HT-29 (cell line): ENCODE measurements at places on chromosomes 2 and 18. TPM values are rescaled to one million over a fixed set of nuclear protein-coding genes. Genes with fewer than 3 reads are reported as not detected.
A peak's percentile ranks its signal among the peaks of the same experiment; 100 is the strongest.

DNA sequence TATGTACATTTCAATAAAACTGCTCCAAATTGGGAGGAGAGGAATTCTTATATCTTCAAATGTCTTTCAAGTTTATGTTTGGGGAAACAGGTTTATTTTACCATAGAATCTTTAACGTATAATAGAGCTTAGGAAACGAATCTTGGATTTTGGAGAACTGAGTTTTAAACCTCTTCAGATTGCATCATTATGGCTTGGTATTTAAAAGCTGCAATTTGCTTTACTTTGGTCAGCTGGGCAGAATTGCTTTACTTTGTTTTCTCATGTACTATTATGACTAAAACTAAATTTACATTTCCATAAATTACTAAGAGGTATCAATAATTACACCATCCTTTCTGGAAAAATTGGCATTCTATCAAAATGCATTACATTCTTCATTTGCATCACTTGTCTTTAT, 54.6 kb downstream of the BAZ2B start:
- DNase-seq = no peak

Gene ASAP2
- total RNA-seq = 27.0 and 34.8 TPM in 2 replicates

- DNase-seq = no peak
Measured at GRCh38 chr18:4403836-4404235, 51.3 kb downstream of the DLGAP1 start.

DNA sequence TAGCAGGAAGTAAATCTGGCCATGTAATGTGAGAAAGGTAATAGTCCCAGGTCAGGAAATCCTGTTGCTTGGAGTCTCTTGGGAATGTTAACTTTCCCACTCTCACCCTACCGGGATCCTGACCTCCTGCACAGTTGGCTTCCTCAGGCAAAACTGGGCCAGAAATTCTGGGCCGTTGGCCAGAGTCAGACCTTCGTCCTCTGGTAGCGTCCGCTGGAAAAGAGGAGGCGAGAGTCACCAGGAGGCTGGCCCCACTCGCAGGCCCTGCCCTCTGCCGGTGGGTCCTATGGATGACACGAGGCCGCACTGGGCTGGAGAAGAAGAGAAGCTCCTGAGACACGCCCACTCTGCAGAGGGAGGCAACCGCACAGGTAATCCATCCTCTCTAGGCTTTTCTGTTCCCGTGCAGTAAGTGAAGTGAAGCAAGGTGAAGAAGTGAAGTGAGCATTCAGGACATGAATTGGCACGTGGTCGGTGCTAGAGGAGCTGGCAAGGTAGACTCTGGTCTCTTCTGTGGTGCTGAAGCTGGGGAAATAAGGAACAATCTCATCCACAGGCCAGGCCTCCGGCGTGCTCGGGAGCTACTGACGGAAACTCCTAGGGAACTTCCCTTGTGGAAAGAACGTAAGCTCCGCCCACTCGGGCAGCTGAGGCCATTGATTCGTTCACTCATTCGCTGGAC, 182.7 kb upstream of the GLI2 start:
- peak; percentile 93 for DNase-seq

Gene KCNS3
- total RNA-seq = 0.05 TPM in 1 of 2 replicates, not detected in the other

Gene FAM117B
- 6.5 and 9.9 TPM in 2 replicates for total RNA-seq

Gene GPC1
- 9.9 and 12.3 TPM in 2 replicates for total RNA-seq

Gene MEP1B
- not detected in 2 replicates for total RNA-seq

GRCh38 chr2:205545971-205546816, 136.1 kb upstream of the NRP2 start:
- no peak for DNase-seq

Gene SULT1C2
- total RNA-seq = not detected in 2 replicates

Gene SP110
- 10.0 and 11.9 TPM in 2 replicates for total RNA-seq

DNA sequence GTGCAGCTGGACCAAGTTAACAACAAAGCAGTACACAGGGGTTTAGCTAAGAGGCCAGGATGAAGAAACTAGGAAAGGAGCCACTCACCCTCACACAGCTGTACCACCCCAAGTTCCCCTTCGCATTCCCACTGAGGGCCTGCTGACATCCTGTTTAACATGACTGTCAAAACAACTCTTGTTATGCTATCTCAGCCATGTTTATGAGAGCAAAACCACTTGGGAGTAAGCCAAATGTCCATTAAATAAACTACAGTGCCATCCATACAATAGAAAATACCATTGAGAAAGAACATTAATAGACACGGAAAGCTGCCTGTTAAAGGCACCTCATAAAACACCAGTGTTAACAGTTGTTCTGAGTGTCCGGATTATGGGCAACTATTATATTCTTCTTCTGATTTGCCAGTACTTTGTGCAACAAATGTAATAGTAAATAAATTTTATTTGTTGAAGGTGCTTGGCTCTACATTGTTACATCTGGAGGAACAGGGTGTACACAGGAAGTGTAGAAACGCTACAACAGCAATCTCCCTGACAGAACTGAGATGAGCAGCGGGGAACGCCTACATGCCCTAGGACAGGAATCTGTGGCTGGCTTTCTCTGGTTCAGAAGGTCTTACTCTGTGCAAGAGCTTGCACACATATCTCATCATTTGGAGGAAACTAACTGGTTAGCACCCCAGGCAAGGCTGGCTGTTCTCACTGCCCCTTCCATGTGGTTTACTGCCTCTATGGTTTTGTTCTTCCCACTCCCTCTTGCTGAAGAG, 85.6 kb downstream of the EHD3 start:
- DNase-seq = no peak

- peak; percentile 89 for DNase-seq
Measured at GRCh38 chr2:118003396-118003824, 10.5 kb downstream of the CCDC93 start.

- DNase-seq = no peak
Measured at GRCh38 chr18:48787203-48788151, 163.3 kb downstream of the SMAD7 start.

- no peak for DNase-seq
Measured at GRCh38 chr2:32136097-32136496, 29.6 kb upstream of the SLC30A6 start.

Gene FAM228A
- total RNA-seq = not detected in 2 replicates

DNA sequence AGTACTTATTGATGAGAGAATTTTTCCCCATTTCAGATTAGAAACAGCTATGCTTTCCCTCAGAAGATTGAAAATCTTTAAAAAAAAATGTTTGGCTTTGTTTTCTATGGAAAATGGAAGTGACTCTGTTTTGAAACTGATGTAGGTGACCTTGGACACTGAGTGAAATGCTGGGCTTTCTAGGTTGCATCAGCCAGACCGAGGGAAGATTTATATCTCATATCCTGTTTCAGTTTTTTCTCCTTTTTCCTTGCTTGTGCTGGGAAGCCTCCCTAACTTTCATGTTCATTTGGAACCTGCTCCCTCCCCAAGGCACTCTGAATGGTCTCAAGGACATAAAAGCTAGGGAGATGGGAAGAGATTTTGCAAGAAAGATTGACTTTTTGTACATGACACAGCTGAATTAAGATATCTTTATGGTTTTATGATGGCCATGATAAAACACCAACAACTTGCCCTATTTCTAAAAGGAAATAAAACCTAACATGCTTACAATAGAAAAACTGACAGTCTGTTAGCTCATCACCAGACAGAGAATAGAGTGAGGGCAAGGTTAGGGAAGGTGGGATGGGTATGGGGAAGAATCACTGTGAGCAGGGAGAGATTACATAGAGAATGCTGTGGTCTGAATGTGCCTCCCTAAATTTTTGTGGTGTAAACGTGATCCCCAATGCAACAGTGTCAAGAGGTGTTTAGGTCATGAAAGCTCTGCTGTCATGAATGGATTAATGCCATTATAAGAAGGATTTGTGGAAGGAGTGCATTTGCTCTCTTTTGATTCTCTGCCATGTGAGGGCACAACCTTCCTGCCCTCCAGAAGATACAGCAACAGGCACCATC, 249.7 kb downstream of the TPGS2 start:
- DNase-seq = no peak

Gene RAPGEF4
- total RNA-seq = not detected in 2 replicates

- DNase-seq = no peak
Measured at GRCh38 chr2:200380833-200381542, 74.5 kb downstream of the SPATS2L start.

DNA sequence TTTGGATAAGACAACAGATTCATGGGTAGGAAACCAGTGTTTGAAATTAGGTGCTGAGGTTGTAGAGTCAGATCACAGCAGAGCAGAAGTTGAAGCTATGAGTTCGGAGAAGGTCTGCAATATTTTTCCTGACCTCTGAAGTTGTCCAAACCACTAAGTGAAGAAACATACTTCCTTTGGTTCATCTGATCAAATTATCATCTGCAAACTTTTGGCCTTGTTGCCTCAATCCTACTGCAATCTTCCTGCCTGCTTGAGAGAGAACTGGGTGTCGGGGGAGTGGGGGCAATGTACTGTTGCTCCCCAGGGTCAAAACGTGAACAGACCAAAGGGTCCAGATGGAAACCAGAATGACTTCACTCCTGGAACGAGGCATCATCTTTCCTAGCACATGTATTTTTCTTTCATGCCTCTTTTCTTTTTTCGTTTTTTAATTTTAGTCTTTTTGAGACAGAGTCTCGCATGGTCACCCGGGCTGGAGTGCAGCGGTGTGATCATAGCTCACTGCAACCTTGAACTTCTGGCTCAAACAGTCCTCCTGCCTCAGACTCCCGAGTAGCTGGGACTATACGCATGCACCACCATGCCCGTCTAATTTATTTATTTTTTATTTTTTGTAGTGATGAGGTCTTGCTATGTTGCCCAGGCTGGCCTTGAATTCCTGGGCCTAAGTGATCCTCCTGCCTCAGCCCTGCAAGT, 42.7 kb downstream of the RAB31 start:
- no peak for DNase-seq

- no peak for DNase-seq
Measured at GRCh38 chr18:45169610-45170009, 445.7 kb upstream of the SLC14A2 start.

- DNase-seq = no peak
Measured at GRCh38 chr2:20649976-20650375, 922 bp downstream of the HS1BP3 start.

DNA sequence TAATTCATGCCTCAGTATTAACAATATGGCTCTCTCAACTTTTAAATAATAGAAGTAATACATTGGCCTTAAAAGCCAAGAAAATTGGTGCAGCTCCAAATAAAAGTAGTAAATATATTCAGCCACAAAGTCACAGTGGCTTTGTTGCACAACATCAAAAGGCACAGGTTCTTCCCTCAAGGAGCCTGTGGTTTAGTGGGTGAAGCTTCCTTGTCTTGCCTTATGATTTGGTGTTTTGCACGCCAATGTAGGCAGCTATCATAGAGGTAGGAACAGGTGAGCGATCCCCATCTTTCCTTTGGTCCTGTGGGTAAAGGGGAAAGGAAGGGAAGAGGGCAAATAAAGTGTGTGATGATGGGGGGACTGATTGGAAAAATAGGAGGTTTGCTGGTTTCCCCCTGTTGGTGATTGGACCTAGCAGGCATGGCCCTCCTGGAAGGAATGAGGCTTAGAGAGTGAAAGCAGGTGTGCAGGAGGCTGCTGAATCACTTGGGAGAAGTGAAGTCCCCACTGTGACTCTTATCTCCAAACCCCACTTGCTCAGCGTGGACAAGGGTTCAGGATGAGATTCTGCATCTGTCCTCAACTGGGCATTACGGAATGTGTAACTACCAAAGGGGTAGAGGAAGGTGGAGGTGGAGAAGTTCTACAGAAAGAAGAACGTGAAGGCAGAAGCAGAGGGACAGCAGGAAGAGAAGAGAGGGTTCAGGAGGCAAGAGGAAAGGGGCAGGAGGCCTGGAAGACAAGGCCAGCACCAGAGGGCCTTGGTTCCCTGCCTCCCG, 20.1 kb upstream of the TNP1 start:
- DNase-seq = no peak

DNA sequence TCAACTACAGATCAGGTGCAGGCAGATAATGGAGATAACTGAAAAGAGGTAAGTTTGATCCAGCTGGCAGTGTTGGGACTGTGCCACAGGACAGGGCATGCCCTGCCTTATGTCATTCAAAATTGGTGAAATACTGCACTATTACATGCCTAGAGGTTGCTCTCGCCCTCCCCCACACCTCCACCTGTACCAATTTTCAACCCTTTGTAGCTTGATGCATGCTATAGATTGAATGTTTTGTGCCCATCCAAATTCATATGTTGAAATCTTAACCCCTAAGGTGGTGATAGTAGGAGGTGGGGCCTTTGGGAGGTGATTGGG, 72.1 kb upstream of the LYPD6B start:
- no peak for DNase-seq

- DNase-seq = peak; percentile 4
Measured at GRCh38 chr18:46915800-46916550, 1.3 kb downstream of the PIAS2 start.

GRCh38 chr2:237879058-237879430, 19.6 kb downstream of the RAMP1 start:
- no peak for DNase-seq

Gene RBM44
- 0.08 and 0.13 TPM in 2 replicates for total RNA-seq

- DNase-seq = peak; percentile 31
Measured at GRCh38 chr2:74188018-74188601, 9.4 kb upstream of the MOB1A start.
